ENCODE measurements at places on chromosomes 5 and 9.

GRCh38 chr5:77643654-77644370, 5.3 kb upstream of the OTP start:
- H3K27me3 ChIP-seq = peaks cover 93% of the 10 kb centered on the region
- H3K36me3 ChIP-seq = no peaks in the 10 kb centered on the region
- H3K27ac ChIP-seq = peak overlapping the region; percentile 61

GRCh38 chr9:99184110-99184474, 37.6 kb downstream of the ALG2 start:
- H3K4me1 ChIP-seq = peaks cover 23% of the 10 kb centered on the region
- DNase-seq = no peak
- H3K36me3 ChIP-seq = no peaks in the 10 kb centered on the region

GRCh38 chr9:115006660-115007059, 76.3 kb upstream of the TNFSF8 start:
- peak overlapping the region; percentile 16 for H3K27ac ChIP-seq
- H3K36me3 ChIP-seq = peaks cover 4% of the 10 kb centered on the region
- H3K4me3 ChIP-seq = no peak overlapping the region
- peaks cover 24% of the 10 kb centered on the region for H3K4me1 ChIP-seq
- no peak for DNase-seq
- no peaks in the 10 kb centered on the region for H3K27me3 ChIP-seq

DNA sequence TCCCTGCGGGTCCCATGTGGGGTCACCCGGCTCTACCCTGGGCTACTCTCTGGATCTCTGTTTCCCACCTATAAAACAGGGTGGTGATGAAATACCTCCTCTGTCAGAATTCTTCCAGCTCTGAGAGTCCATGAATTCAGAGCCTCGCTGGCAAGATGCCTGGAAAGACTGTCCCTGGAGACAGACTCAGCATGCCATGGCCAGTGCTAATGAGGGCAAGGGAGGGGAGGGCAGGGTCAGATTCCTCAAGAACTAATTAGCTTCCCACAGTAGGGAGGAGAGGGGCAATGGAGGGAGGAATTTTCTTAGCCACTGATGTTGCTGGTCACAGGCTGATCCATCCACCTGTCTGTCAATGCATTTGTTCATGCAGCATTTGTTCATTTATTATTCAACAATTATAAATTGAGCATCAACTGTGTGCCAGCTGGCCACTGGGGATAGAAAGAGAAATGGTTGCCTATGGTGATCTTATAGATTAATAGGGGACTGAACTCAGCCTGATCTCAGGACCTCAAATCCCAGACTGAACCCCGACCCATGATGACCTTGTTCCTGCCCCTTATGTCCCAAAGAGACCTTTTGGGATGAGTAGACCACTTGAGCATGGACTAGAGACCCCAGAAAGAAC, 4.7 kb downstream of the SYNPO start:
- no peaks in the 10 kb centered on the region for H3K36me3 ChIP-seq
- no peak overlapping the region for H3K4me3 ChIP-seq
- H3K27me3 ChIP-seq = peaks cover 11% of the 10 kb centered on the region
- H3K4me1 ChIP-seq = no peaks in the 10 kb centered on the region
- DNase-seq = no peak

- H3K4me1 ChIP-seq = peaks cover 4% of the 10 kb centered on the region
- no peak overlapping the region for H3K4me3 ChIP-seq
- no peaks in the 10 kb centered on the region for H3K27me3 ChIP-seq
- no peak overlapping the region for H3K27ac ChIP-seq
- H3K36me3 ChIP-seq = no peaks in the 10 kb centered on the region
Measured at GRCh38 chr5:140383300-140383699, 18.3 kb upstream of the ANKHD1 start.

DNA sequence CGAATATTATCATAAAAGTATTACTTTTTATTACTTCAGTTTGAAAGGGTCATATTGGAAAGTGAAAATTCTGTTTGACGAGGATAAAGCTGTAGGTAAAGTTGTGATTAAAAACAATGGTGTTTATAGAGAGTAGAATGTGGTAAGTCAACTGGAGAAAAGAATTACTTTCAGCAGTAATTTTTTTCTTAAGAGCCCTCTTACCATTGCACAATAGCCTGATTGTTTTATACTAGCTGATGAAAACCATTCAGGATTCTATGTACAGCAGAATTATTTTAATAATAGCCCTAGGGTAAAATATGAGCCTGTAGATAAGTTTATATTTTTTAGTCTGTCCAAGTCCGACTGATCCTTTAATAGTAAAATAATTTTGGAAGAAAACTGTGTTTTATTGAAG, 16.6 kb downstream of the CDC42SE2 start:
- peak overlapping the region; percentile 87 for H3K4me3 ChIP-seq
- peaks cover 55% of the 10 kb centered on the region for H3K4me1 ChIP-seq
- no peak for DNase-seq
- H3K27me3 ChIP-seq = no peaks in the 10 kb centered on the region

GRCh38 chr5:136106351-136107031, 26.2 kb upstream of the SMAD5 start:
- no peak for DNase-seq
- peaks cover 2% of the 10 kb centered on the region for H3K4me1 ChIP-seq

DNA sequence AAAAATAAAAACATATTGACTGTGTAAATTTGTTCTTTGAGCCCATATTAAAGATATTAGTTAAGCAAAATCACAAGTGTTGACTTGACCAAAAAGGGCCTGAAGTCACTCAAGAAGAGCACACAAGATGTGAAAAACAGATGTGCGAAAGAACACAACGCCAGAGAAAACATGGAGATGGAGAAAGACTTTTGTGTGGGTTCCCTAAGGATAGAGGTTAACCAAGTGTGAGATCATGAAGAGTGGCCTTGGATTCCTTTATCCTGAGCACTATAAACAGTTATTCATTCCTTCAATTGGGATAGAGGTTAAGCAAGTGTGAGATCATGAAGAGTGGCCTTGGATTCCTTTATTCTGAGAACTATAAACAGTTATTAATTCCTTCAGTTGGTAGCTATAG, 361.8 kb downstream of the CDH18 start:
- DNase-seq = no peak
- H3K36me3 ChIP-seq = no peaks in the 10 kb centered on the region
- H3K27me3 ChIP-seq = no peaks in the 10 kb centered on the region
- no peaks in the 10 kb centered on the region for H3K4me1 ChIP-seq
- no peak overlapping the region for H3K4me3 ChIP-seq
- H3K27ac ChIP-seq = no peak overlapping the region

GRCh38 chr9:5556101-5556705, 45.9 kb downstream of the PDCD1LG2 start:
- peaks cover 3% of the 10 kb centered on the region for H3K36me3 ChIP-seq
- peaks cover 34% of the 10 kb centered on the region for H3K4me1 ChIP-seq
- peak overlapping the region; percentile 93 for H3K27ac ChIP-seq
- no peak for DNase-seq
- no peak overlapping the region for H3K4me3 ChIP-seq

DNA sequence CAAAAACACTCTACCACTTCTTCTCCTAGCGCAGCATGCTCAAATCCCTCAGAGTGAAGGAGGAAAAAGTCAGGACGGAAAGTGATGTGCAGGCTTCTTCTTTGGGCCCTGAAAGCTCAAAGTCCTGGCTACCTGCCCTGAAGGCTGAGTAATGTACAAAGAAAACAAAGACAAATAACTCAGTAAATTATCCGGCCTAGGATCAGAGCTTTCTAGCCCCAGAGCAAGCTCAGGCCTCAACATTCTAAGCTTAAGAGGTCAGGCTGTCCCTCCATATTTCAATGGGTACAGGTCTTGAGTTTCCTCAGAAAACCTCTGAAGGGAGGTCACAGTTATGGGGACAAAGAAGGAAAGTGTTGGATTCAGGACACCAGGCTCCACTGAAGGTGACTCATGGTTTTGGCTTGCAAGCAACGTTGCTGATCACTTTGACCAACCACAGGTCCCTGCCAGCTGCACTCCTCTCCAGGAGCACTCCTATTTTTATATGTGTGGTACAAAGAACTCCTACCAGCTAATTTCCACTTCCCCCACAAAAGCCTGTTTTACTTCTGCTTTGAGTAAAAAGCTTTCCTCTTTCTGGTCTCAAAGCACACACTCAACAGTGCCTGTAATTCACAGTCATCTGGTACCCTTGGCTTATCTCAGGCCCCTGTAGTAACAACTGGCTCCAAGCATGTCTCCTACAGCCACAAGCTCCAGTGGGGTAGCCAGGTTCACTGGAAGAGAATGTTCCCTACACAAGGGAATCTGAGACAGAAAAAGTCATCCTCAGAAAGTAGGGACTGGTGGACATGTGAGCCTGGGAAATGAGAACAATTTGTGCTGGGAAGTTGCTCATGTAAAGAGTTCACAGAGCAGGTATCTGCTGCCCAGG, 115.7 kb downstream of the UGCG start:
- H3K4me1 ChIP-seq = peaks cover 14% of the 10 kb centered on the region
- H3K36me3 ChIP-seq = no peaks in the 10 kb centered on the region
- no peak overlapping the region for H3K4me3 ChIP-seq

GRCh38 chr9:89675058-89675742, 70.4 kb downstream of the GADD45G start:
- H3K27me3 ChIP-seq = peaks cover 4% of the 10 kb centered on the region
- H3K27ac ChIP-seq = no peak overlapping the region
- no peak overlapping the region for H3K4me3 ChIP-seq
- H3K36me3 ChIP-seq = no peaks in the 10 kb centered on the region
- peaks cover 2% of the 10 kb centered on the region for H3K4me1 ChIP-seq

- H3K36me3 ChIP-seq = no peaks in the 10 kb centered on the region
- no peak overlapping the region for H3K27ac ChIP-seq
- H3K4me3 ChIP-seq = no peak overlapping the region
- peaks cover 25% of the 10 kb centered on the region for H3K27me3 ChIP-seq
- DNase-seq = no peak
- no peaks in the 10 kb centered on the region for H3K4me1 ChIP-seq
Measured at GRCh38 chr9:79969393-79970145, 397.8 kb downstream of the TLE4 start.

DNA sequence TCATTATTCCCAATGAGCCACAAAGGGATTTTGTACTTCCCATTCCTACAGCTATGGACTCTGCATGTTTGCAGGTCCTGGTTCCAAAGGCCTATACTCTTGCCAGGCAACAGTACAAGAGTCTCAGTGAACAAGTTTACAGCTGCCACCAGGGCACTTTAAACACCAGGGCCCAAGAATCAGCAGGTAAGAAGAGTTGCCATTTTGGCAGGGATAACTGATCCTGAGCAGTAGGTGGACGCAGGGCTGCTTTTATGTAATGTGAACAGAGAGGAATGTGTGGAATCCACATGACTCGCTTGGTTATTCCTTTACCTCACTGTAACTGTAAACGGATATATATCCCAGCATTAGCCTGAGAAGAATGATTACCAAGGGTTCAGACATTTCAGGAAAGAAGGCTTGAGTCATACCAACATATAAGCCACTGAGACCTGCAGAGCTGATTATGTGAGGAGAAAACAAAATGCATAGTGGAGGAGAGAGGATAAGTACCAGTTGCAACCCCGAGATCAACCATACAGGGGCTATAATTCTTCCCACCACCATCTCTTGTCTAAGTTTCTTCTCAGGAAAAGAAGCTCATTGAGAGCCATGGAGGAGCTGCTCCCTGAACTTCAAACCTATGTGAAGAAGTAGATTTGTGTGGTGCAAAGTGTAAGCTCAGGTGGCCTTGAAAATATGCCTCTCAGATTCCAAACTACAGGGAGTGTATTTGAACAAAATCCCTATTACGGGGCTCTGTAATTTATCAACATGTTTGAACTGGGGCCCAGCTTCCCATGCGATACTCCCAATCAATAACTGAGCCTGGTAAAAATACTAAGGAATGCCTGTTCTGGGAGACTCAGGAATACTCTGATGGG, 24.6 kb downstream of the RAPGEF6 start:
- DNase-seq = no peak
- H3K36me3 ChIP-seq = no peaks in the 10 kb centered on the region
- no peak overlapping the region for H3K27ac ChIP-seq
- no peaks in the 10 kb centered on the region for H3K27me3 ChIP-seq
- H3K4me3 ChIP-seq = no peak overlapping the region

DNA sequence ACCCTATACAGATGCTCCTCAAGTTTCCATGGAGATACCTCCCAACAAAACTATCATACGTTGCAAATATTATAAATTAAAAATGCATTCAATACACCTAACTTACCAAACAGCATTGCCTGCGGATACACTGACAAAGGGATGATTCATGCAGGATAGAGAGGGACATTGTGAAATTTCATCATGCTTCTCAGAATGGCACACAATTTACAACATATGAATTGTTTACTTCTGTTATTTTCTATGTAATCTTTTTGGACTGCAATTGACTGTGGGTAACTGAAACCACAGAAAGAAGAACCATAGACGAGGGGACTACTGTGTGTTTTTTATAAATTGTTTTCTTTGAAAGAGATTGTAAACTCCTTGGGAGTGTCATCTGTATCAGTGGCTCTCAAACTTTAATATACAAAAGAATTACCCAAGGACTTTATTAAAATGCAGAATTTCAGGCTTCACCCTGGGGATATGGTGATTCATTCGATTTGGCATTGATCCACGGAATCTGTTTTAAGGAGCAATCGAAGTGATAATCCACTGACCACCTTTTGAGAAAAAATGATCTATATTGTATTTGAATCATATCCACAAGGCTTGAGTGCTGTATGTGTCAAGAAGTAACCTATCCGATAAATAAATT, 146.4 kb downstream of the SGCD start:
- H3K27me3 ChIP-seq = peaks cover 23% of the 10 kb centered on the region
- H3K4me1 ChIP-seq = no peaks in the 10 kb centered on the region
- peaks cover 2% of the 10 kb centered on the region for H3K36me3 ChIP-seq
- DNase-seq = no peak
- no peak overlapping the region for H3K4me3 ChIP-seq

DNA sequence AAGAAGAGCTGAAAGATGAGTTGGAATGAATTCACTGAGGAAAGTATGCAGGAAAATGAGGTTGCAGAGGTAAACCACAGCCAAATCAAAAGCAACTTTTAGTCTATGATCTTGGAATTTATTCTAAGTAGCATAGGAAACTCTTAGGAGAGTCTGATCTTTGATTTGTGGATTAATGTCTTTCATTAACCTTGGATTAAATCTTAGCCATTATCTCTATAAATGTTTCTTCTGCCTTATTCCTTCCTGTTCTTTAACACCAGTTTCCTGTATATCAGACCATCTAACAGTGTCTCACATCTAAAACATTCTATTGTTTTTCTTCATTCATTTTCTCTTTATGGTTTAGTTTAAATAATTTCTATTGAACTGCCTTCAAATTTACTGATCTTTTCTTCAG, 187.2 kb upstream of the ANKRD55 start:
- peaks cover 10% of the 10 kb centered on the region for H3K4me1 ChIP-seq
- DNase-seq = no peak
- no peaks in the 10 kb centered on the region for H3K27me3 ChIP-seq
- no peak overlapping the region for H3K4me3 ChIP-seq
- no peak overlapping the region for H3K27ac ChIP-seq

DNA sequence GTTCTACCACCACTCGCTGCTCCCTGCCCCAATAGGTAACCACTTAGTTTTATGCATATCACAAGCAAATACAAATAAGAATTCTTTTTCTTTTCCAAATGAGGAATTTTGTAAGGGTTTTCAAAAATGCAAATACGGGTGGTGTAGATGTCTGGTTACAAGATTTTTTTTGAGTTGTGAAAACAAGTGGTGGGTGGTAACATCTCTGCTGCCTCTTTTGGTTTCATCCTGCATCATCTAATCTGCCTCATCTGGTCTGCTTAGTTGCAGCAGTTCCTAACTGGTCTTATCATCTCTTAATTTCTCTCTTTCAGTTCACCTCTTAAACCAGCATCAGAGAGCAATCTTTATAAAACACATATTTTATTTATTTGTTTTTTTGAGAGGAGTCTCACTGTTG, 5.3 kb downstream of the NFX1 start:
- H3K27ac ChIP-seq = peak overlapping the region; percentile 95
- DNase-seq = no peak
- no peaks in the 10 kb centered on the region for H3K27me3 ChIP-seq
- H3K36me3 ChIP-seq = peaks cover 19% of the 10 kb centered on the region
- peaks cover 67% of the 10 kb centered on the region for H3K4me1 ChIP-seq
